ENCODE measurements at places on chromosomes 2 and 18. TPM values are rescaled to one million over a fixed set of nuclear protein-coding genes. Genes with fewer than 3 reads are reported as not detected.

BMP10 gene
- not detected for total RNA-seq

ARL4C gene
- total RNA-seq = 2.1 TPM

PDE11A gene
- total RNA-seq = not detected

ELOA2 gene
- total RNA-seq = not detected

BCL2 gene
- 0.05 TPM for total RNA-seq

CRACDL gene
- 7.6 TPM for total RNA-seq

GRCh38 chr2:21427606-21428005 lies 303.8 kb downstream of the TDRD15 start:
- no peak for DNase-seq

- DNase-seq = no peak
These were observed 954 bp downstream of the RAPGEF4 start for GRCh38 chr2:172736424-172737174.

GRCh38 chr2:185942855-185943254 lies 204.3 kb downstream of the FSIP2 start:
- DNase-seq = no peak

- no peak for DNase-seq
These were observed 126.4 kb downstream of the SMAD7 start for GRCh38 chr18:48824231-48824970.

- DNase-seq = no peak
These were observed 95.8 kb downstream of the TGOLN2 start for GRCh38 chr2:85231952-85232351.

DNA sequence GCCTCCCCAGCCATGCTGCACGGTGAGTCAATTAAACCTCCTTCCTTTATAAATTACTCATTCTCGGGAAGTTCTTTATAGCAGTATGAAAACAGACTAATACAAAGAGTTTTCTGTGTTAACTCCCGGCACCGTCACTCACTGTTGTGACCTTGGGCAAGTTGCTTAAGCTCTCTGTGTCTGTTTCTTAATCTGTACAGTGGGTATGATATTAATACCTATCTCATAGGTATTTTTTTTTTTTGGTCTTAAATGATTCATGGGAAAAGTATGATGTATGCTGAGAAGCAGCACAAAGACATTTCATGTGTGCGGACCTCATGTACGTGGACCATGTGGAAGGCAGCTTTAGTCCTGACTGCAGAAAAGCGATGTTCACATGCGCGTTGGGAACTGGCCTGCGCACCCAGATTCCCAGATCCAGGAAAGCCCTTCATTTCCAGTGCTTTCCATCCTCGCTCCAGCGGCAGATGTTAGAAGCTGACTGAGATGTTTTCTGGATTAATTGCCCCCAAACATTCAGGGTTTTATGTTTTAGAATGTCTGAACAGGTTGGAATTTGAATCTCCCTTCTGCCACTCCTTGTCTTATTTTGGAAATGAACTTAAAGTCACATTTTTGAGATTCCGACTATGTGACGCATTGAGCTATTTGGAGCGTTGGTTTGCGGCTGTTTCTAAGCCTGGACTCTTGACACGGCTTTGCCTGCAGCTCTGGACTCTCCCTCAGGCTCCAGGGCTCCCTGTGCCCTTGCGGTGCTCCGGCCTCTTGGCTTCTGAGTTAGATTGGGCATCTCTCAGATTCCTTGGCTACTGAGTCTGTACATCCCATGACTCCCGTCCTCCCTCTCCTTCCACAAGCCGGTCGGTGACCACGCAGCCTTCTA lies 61.4 kb downstream of the SLC4A3 start:
- DNase-seq = no peak

- peak; percentile 93 for DNase-seq
These were observed 80.7 kb upstream of the LDLRAD4 start for GRCh38 chr18:13137670-13138419.

- no peak for DNase-seq
These were observed 52.7 kb downstream of the PHLPP1 start for GRCh38 chr18:62767836-62768557.
